ENCODE measurements at places on chromosomes 3 and 15.

GRCh38 chr15:95816591-95816990 is 513.9 kb upstream of the NR2F2 start:
- DNase-seq, result no peak

GRCh38 chr3:34157491-34157890 is 359.1 kb downstream of the PDCD6IP start:
- DNase-seq, result no peak

DNA sequence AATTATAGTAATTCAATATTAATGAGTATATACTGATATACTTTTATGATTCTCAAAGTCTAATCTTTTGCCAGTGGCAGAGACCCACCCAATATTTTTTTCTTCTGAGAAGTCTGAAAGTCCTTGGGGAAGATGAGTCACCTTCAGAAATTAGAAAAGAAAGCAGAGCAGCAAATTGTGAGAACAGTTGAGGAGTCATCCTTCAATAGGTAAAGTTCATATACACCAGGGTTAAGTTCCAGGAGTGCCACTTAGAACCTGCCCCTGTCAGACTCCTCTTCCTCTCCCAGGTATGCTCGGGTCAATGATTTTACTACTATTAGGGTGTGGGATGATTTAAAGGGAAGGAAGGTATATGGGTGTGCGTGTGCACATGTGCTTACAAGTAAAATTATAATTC is 7.1 kb downstream of the CLRN1 start:
- DNase-seq, result no peak

- DNase-seq, result no peak
Measured at GRCh38 chr3:102113421-102114041, 264.2 kb downstream of the NFKBIZ start.
